ENCODE measurements at places on chromosomes 11 and 22.
A peak's percentile ranks its signal among the peaks of the same experiment; 100 is the strongest.

DNA sequence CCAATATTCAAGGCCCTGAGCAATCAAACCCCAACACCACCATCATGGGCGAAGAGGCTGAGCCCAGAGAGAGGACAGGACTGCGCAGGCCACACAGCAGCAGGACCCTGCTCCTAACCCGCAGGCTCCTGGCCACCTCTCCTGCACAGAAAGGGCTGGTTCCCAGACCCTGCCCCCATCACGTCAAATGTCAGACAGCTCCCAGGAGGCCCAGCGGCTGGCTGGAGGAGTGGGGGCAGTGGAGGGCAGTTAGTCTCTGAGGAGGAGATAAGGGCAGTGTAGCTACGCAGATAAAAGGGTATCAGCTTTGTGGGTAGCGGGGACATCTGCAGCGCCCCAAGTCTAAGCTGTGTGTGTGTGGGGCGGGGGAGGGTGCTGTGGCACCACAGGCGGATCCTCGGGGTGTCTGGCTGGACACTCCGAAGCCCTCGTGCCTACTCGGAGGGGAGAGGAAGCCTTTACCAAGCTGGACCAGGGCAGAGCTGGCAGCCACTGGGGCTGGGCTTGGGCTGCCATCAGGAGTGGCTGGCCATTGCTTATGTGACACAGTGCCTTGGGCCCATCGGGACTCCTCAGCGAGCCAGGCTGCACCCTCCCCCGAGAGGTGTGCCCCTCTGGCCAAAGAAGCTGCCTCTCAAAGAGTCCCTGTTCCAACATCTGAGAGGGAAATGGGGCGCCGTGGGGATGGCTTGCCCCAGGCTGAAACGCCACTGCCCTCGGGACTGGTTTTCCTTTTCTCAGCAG lies 21.5 kb downstream of the FADS3 start:
- no peak for DNase-seq

DNA sequence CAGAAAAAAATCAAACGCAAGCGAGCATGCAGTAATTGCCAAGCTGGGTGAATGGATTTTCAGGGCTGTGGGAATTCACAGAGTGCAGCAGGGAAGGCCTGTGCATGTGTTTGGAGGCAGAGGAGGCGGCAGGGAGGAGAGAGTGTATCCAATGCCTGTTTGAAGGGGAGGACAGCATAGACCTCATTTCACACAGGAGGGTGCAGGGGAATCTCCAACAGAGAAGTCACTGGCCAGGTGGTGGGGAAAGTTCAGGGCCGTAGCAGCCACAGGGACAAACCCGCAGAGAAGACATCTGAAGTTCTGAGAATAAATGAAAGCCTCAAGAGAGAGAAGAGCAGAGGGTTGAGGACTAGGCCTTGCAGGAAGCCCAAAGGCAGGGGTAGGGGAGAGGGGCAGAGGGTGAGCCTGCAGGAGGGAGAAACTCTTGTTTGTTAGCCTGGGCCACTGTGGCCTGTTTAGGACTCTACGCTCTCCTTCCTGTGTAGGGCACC lies 19.2 kb upstream of the KDM2A start:
- no peak for DNase-seq

GRCh38 chr11:105918039-105918438 lies 104.0 kb downstream of the MSANTD4 start:
- no peak for DNase-seq

DNA sequence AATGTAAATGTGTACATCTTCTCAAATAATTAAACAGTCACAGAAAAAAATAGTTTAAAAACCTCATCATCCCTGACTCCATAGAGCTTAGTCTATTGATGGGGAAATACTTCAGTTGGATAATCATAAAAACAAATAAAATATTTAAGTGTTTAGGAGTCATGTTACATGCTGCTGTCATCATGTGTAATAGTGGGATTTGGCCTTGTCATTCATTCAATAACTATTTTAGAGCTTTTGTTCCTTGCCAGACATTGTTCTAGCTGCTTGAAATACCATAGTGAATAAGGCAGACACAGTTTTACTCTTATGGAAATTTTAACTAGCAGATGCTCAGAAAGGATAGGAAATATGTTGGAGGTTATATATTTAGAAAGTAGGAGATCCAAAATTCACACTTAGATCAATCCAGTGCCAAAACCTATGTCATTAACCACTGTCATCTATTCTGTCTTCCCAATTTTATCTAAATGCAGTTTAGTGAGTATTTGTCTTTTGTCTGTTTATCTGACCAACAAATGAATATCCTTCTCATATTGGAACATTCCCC lies 324.7 kb downstream of the CASP12 start:
- no peak for DNase-seq

DNA sequence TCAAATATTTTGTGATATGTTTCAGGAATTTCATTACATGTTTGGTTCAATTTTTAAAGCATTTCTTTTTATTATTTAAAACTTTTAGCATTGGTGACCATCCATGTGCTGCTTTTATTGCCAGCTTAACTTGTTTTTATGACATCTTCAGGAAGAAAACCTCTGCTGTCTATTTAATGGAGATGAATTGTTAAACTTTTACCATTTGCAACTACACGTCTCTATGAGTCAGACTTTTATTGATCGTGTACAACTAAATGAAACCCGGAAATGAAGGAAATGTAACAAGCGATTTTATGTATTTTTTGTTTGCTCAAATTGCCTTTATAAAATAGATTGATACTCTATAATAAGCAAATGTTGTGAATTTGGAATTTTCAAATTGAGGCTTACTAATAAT lies 113.0 kb downstream of the PTPRJ start:
- DNase-seq: no peak

GRCh38 chr11:61357233-61357893 lies 4.3 kb downstream of the CYB561A3 start:
- no peak for DNase-seq

DNA sequence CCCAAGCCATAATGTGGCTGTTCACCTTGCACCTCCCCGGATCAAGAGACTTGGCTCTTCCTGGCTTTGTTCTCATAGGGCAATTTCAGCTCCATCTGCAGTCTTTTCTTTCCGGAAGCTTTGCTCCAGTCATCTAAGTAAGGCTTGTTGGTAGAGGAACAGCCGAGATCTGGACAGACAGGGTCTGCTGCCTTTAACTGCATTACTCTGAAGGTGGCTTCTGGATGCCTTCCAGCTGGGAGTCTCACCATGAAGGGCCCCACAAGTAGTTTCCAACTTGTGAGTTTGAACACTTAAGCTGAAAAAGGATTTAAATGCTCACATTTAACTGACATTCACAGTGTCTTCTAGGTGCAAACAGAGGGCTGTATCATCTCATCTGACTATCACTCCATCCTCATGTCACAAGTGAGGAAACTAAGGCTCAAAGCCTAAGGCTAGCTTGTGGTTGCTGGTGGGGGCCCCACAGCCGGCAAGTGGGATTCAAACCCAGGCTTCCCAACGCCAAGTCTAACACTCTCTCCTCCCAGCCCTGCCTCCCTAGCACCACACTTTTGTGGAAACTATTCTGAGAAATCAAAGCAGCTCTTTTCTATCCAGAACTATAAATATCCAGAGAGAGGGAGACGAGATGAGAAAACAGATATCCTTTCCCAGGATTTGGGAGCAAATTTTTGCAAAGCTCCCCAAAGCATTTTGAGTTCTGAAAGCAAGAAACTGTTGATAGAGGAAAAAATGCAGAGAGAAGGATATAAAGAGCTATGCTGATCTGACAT lies 58.4 kb downstream of the GALNT18 start:
- DNase-seq: no peak

GRCh38 chr22:29604076-29604360 lies 585 bp downstream of the NF2 start:
- peak; percentile 57 for DNase-seq

GRCh38 chr11:1568441-1568911 lies 3.6 kb downstream of the DUSP8 start:
- no peak for DNase-seq

GRCh38 chr11:117281159-117281558 lies 10.0 kb upstream of the BACE1-AS start:
- DNase-seq: peak; percentile 99

DNA sequence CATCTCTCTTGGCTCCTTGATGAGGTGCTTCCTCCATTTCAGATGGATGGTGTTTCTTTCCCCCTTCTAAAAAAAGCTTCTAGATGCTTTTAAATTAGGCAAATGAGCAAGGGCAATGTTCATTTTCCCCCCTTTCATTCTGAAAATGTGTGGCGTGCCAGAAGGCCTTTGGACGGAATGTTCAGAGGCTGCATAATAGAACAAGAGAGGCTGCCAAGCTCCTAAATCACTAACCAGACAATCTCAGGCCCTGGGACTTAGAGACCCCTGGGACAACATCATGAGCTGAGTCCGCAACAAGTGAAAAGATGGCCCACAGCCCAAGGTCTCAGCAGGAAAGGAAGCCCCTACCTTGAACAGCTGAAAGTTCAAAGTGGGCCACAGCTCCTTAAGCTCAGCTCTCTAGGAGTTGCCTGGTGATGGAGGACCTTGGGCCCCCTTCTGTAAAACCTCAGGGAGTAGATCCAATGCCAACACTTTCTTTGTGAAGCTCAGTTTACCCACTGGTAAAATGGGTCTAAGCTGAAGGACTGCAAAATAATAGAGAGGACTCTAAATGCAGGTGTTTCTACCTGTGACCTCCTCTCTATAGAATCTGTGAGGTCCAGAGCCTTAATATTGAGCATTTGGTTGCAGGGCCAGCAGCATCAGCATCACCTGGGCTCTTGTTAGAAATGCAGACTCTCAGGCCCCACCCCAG lies 144.0 kb downstream of the FBXO7 start:
- DNase-seq: no peak

GRCh38 chr11:65150509-65151299 lies 16.4 kb upstream of the SYVN1 start:
- DNase-seq: peak; percentile 97

GRCh38 chr22:50224071-50224470 lies 20.8 kb downstream of the TUBGCP6 start:
- no peak for DNase-seq

- DNase-seq: no peak
These were observed 102.9 kb downstream of the MTNR1B start for GRCh38 chr11:93072229-93072914.

GRCh38 chr11:23604966-23605365 lies 744.7 kb upstream of the CCDC179 start:
- DNase-seq: no peak

GRCh38 chr11:105486929-105487328 lies 122.9 kb upstream of the GRIA4 start:
- DNase-seq: no peak

- DNase-seq: no peak
These were observed 43.3 kb upstream of the BID start for GRCh38 chr22:17817511-17818065.

DNA sequence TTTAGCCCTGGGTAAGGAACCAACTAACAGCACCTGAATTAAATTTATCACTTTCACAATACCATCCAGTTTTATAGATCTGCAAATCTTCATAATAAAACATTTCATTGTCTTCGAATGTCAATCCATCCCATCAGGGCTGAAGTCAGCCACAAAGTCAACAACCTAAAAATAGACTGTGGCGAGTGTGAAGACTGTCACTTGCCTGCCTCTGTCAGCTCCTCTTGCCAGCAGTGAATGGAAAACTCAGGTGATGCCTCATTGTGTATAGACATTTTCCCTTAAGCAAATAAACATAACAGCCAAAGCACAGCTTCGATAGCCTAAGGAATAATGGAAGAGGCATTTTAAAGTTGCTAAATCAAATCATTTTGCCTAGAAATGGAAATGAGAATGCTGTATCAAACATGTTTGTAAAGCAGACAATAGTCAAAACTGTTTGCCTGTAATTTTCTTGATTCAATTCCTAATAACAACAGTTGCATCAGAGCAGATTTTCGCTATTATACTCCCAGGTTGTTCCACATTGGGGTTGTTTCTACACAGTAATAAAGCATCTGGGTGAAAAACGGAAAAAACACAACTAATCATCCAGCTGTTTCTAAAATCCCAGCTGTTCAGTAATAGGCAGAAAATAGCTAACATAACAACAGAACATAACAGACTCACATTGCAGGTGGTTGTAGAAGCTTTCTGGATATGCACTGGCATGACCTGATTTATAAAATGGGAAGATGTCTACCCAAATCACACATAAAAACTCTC lies 15.7 kb downstream of the KCNA4 start:
- no peak for DNase-seq

GRCh38 chr22:19713650-19714311 lies 522 bp upstream of the SEPTIN5 start:
- DNase-seq: no peak

DNA sequence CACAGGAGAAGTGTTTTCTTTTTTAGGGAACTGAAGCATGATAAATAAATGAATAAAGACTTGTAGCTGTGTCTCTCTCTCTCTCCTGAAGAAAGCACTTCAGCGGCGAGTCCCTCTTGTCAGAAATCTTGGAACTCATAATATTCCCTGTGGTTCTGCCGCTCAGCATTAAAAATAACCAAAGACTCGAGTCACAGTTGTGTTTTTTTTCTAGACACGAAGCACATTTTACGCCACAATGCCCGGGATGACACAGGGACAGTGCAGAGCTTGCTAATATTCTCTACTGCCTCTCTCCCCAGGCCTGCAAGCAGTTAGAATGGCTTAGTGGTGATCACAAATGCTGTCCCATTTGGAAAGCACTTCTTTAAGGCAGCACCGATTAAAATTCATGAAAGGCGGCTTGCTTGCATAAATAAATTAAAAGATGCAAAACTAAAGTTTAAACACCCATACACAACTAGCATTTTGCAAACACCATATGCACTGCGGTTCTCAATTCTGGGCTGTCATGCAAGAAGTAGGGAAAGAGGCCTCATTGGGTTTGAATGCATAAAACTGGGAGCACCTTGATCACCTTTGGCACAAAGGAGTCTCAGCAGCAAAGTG lies 597.4 kb downstream of the SOX6 start:
- no peak for DNase-seq

DNA sequence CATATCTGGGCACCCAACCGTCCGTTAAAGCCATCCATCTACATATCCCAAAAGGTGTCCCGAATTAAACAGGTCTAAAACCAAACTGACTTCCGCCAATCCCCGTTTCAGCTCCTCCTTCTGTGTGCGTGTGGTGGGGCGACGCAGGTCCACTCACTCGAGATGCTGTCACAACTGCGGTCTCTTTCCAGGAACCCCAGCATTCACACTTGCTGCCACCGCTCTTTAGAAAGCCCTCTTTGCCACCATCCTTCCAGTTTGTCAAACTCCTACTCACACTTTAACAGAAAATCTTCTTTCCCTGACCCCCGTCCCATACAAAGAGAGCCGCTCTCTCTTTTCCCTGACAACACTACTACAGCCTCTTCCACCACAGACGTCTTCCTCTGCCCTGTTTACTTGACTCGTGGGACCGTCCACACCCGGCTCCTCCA lies 467 bp downstream of the ESS2 start:
- peak; percentile 34 for DNase-seq

DNA sequence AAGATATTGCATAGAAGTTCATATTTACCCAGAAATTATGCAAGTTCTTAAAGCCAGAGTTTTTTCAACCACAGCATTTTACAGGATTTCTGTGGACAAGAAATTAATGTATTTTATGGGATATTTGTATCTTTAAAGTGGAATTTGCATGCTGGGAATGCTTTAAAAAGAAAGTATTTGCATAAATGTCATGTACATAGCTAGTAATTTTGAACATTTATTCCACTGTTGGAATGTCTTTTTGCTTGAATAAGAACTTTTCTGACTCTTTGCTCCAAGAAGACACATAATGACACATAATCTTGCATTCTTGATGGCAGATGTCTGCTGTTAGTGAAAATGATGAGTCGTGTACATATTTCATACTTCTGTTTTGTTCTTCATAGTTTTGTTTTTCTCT lies 66.6 kb downstream of the ATXN10 start:
- peak; percentile 70 for DNase-seq
